ENCODE measurements at places on chromosomes 2 and 18. TPM values are rescaled to one million over a fixed set of nuclear protein-coding genes. Genes with fewer than 3 reads are reported as not detected.

COBLL1 gene
- total RNA-seq: 0.58 TPM

- no peak for DNase-seq
Measured at GRCh38 chr2:181812106-181812743, 79.3 kb upstream of the ITPRID2 start.

- no peak for DNase-seq
Measured at GRCh38 chr2:188966079-188966571, 8.0 kb upstream of the COL3A1 start.

- peak; percentile 0 for DNase-seq
Measured at GRCh38 chr2:165239230-165239629, at the start of gene SCN2A. SCN2A (plus strand) TSS chr2:165239414; CDS start chr2:165295824, 56,410 bp downstream.

- no peak for DNase-seq
Measured at GRCh38 chr2:98898423-98898841, 37.6 kb downstream of the CRACDL start.

GRCh38 chr2:109510136-109511028 is 103.4 kb downstream of the SEPTIN10 start:
- DNase-seq: peak; percentile 79

DNA sequence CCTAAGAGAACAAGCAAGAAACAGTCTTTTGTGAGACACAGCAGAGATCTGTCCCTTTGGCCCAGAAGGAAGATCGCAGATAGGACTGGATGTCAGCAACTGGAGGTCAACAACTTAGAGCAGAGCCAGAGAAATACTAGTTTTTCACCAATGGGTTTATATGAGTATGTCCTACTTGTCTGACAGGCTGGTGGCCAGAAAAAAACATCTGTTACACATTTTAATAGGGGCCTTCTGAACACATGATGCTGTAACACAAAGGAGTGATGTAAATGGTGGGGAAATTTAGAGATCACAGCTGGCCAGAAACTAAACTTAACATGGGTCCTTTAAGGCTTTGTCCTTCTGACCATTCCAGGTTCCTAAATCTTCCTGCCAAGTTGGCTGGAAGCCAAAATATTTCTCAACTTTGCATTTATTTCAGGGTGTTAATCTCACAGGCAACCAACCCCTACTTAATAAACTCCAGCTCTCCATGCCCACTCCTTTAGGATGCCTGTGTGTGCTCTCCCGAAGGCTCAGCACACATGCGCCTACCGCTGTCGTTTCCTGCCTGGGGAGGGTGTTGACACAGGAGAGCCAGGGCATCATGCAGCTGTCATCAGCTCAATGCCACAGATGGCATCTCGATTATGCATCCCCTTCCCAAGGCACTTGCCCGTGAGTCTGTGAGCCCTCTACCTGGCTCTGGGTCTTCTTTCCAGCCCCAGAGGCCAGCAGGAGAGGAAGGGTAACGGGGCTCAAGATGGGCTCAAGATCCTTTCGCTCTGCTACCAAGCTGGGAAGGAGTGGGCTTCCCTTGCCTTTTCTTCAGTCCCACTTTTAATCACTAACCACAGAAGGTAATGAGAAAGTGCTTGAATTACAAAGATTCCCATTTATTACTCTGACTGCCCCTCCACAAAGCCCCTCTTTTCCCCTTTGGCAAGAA is 252.5 kb downstream of the ETAA1 start:
- no peak for DNase-seq

DNA sequence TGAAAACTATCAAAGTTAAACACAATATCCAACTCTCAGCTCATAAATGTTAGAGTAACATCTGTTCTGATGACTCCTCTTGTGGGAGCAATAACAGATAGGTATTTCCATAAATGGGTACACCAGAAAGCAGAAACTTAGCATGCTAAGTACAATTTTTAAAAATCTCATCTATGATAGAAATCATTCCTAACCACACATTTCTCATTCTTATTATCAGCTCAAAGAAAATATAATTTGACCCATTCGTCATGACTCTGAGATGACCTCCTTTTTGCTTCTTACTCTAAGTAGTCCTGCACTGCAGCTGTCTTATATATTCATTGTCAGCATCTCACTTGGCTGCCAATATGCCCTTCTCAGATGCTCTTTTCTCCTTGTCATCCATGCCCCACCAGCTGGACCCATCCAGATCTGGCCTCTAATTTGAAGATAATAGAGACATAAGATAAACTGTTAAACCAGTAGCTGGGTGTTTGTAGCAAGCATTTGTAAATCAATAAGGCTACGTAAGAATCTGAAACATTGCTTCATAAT is 298.3 kb downstream of the KCNS3 start:
- no peak for DNase-seq

All from activated T-cell treated with anti-CD3 and anti-CD28 coated beads, Interleukin-2, amount 50 U/mL, for 72 hours (primary cell).